Stimulated activated CD4-positive, alpha-beta T cell treated with anti-CD3 and anti-CD28 coated beads, Interleukin-4, amount 100 ng/mL, for 48 hours (primary cell): ENCODE measurements at places on chromosomes 2 and 18.

GRCh38 chr2:72810165-72810564, 15.7 kb downstream of the EXOC6B start:
- no peak for DNase-seq

GRCh38 chr18:39840856-39841481, 2114.1 kb upstream of the PIK3C3 start:
- no peak for DNase-seq

- no peak for DNase-seq
Observed at GRCh38 chr2:227450311-227450841, 21.6 kb upstream of the AGFG1 start.

GRCh38 chr2:80091237-80091636, 213.3 kb downstream of the LRRTM1 start:
- DNase-seq, result no peak

DNA sequence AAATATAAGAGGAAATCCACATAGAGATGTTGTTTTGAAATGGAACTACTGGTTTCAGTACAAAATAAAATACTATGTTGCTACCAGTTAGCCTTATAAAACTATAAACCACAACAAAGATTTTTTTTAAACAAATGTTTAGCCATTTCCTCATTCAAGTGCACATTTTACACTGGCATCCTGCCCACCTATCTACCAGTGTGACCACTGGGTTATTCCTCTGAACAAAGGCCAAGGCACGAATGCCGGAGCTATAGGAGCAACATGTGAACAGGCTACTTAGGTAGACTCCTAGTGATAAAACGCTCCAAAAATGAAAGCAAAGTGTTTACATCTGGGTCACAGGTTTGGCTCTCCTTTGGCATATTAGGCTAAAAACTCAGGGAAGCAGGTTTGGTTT, 31.8 kb upstream of the SULT1C4 start:
- no peak for DNase-seq

GRCh38 chr2:178700922-178701342, 106.3 kb downstream of the TTN start:
- no peak for DNase-seq

GRCh38 chr2:96733931-96734330, 5.9 kb downstream of the LMAN2L start:
- DNase-seq, result no peak

GRCh38 chr2:11617527-11617926, 52.5 kb downstream of the NTSR2 start:
- no peak for DNase-seq

- no peak for DNase-seq
Observed at GRCh38 chr2:203675086-203675485, 31.4 kb upstream of the CD28 start.

DNA sequence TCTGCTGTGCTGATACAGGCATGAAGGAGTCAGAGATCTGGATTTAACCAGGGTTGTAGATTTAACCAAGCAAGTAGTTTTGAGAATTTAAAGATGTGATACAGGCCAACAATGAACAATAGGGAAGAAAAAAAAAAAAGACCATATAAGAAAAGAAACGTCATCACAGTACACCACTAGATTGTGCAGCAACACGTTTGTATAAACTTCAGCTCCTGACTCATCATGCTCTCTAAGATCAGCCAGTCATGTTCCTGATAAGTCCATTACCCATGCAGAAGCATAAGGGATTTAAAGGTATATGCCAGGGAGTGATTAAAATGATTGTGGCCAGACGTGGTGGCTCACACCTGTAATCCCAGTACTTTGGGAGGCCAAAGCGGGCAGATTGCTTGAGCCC, 22.3 kb upstream of the ERICH2 start:
- DNase-seq, result no peak
